ENCODE measurements at places on chromosomes 3 and 15. TPM values are rescaled to one million over a fixed set of nuclear protein-coding genes. Genes with fewer than 3 reads are reported as not detected.

DNA sequence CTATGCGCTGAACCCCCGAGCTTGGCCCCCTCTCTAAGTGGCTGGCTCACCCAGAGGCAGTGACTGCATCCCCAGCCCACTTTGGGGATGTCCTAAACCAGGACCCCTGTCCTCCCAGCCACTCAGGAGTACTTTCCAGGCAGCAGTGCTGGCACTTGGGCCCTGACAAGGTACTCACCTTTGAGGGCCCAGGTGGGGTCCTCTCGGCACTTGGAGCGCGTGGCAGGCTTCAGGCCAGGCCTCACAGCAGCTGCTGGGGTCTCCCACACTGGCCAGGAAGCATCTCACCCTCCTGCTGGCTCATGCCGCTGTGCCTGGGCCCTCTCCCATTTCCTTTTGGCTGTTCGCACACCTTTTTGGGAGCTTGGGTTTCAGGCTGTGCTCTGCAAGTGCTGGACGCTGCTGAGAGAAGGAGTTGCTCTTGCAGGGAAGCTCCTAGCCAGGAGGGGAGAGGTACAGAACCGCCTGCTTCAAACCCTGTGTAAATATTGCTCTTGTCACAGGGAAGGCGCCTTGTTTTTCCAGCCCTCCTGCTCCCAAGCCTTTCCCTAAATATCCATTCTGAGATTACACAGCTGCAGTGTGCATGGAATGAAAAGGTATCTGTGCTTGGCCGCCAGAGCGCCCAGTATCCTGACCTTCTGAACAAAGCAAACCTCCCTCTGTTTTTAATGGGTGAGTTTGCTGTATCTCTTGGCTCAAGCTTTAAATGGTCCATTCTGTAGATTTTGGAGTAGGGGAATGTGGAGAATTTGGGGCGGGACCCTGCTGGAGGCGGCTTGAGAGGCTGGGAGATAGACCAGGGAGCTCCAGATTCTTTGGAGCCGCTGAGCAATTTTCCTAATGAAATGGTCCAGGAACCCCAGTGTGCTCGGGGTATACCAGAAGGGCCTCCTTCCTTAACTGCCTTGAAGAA lies 45.6 kb downstream of the DNASE1L3 start:
- no peak for DNase-seq

DNA sequence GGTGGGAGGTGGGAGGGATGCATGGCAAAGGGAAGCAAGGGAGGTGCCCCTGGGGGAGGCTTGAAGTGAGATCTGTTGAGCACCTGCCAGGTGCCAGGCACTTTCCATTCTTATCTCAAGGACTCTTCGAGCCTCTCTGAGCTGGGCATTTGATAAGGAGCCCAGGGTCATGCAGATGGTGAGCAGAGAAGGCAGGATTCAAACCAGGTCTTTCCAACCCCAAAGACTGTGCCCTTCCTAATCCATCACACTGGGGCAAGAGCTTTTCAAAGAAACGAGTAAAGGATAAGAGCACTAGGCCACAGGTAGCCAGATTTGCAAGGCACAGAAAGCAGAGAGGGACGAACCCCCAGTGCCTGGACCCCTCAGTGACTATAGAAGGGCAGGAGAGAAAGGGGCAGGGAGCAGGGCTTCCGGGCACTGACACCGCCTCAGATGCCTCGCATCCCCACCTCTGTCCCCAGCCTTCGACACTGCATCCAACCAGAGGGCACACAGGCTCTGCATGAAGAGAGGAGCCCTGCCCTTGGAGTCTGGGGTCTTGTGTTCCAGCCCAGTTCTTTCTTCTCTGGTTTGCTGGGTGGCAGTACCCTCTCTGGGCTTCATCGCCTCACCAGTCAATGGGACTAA lies 21.0 kb downstream of the IGDCC4 start:
- no peak for DNase-seq

- no peak for DNase-seq
These were observed 272.7 kb downstream of the CNTN6 start for GRCh38 chr3:1365528-1365927.

The IRAK2 gene
- 1.9 TPM for total RNA-seq

GRCh38 chr15:63210151-63211091 lies 21.0 kb downstream of the RAB8B start:
- no peak for DNase-seq

The PLCH1 gene
- total RNA-seq, result 0.16 TPM

DNA sequence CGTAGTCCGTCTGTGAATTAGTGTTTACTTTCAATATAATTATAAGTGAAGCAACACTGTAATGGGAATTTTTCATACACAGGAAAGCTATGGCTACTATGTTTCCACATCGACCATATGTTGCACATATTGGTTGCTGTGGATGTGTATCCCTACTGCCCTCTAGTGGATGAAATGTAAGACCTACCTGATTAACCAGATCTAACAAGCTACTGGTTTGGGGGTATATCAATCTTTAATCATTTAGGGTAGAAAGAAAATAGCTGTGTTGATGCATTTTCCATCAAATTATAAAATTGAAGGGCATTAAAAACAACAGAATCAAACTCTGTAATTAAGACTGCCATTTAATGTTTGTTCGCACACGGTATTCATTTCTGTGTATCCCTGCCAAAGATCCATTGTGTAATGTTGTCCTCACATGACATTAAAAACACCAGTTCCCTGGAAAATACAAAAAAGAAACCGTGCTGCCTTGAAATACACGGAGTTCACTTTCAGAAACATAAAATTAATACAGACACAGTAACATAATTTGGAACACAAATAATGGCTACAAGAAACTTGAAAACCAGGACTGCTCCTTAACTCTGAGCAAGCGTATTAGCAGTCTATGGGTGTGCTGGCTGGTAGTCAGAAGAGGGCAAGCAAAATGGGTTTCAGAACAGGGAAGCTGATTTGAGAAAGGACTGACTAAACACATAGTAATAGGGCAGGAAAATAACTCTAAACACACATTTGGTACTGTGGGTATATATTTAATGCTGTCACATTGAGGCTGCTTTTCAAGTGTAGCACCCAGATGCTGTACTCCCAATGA lies 125.1 kb downstream of the TIGIT start:
- DNase-seq, result no peak

DNA sequence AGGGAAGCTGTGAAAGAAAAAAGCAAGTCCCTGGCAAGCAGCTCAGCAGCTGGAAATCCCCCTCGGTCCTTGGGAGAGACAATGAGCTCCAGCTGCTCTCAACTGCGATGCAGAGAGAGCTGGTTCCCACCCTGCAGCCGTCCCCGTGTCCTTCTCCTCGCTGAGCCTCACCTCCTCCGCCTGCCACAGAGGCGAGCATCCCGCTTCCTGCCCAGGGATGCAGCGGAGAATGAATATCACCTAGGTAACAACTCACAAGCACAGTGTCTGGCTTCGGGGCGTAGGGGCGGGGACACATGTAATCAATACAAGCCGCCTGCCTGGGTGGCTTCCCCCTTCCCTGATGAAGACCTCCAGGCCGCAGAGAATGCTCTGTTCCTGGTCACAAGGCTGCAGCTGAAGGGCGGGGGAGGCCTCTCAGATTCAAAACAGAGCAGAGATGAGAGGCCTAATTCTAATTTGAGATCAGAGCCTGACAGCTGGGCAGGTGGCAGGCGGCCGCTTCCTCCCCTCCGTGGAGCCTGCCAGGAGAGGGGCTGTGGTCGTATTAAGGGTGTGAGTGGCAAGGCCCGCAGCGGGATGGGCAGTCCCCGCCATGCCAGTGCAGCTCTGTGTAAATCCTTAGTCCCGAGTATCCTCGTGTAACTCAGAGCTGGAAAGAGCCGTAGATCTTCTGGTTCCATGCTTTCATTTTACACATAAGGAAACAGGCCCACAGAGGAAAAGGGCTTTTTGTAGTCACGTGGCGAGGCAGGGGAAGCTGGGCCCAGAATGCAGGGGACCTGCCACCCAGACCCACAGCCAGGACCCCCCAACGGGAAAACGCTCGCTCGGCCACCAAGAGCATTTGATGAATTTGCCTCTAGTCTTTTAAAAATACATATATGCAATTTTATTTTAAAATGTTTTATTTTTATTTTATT lies 24.3 kb downstream of the ZDHHC19 start:
- DNase-seq, result no peak

The MNS1 gene
- total RNA-seq, result 2.0 TPM
